ENCODE measurements at places on chromosomes 2 and 18. TPM values are rescaled to one million over a fixed set of nuclear protein-coding genes. Genes with fewer than 3 reads are reported as not detected.

The SP140 gene
- total RNA-seq: 1.1 TPM

The MC4R gene
- 1.4 TPM for total RNA-seq

The GEN1 gene
- 11.7 TPM for total RNA-seq

The MRO gene
- 0.94 TPM for total RNA-seq
